ENCODE measurements at places on chromosomes 4 and X. TPM values are rescaled to one million over a fixed set of nuclear protein-coding genes. Genes with fewer than 3 reads are reported as not detected.
A peak's percentile ranks its signal among the peaks of the same experiment; 100 is the strongest.

DNA sequence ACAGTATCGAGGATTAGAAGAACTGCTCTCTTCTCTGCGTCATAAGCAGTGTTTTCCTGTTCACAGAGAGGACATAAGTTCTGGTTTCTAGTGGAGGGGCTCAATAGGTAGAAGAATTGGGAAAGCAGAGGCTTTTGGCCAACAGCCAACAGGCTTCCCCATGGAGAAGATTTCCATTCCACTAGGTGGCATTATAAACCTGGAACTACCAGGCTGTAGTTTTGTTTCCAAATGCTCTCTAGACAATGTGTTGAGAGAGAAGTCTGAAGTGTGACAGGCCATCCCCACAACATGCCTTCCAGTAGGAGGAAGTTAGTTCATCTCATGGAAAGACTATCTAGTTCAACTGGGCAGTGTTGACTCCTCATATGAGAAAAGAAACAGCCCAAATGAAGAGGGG lies 63.8 kb upstream of the ANXA10 start:
- no peak for DNase-seq

The FAT4 gene
- 12.3 TPM for total RNA-seq

- peak; percentile 22 for DNase-seq
These were observed 15.3 kb downstream of the NOP14 start for GRCh38 chr4:2947926-2948325.

The NUDT10 gene
- 0.13 TPM for total RNA-seq

GRCh38 chrX:16745659-16746058 lies 26.2 kb downstream of the SYAP1 start:
- DNase-seq, result no peak

DNA sequence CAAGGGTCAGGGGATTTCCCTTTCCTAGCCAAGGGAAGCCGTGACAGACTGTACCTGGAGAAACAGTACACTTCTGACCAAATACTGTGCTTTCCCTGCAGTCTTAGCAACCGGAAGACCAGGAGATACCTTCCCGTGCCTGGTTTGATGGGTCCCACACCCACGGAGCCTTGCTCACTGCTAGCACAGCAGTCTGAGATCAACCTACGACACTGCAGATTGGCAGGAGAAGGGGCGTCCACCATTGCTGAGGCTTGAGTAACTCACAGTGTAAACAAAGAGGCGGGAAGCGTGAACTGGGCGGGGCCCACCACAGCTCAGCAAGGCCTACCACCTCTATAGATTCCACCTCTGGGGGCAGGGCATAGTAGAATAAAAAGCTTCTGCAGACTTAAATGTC lies 48.7 kb upstream of the SRD5A3 start:
- no peak for DNase-seq

The TLR2 gene
- 11.5 TPM for total RNA-seq

GRCh38 chr4:24980740-24981139 lies 50.0 kb downstream of the LGI2 start:
- DNase-seq, result no peak

The CENPE gene
- total RNA-seq, result 0.71 TPM

DNA sequence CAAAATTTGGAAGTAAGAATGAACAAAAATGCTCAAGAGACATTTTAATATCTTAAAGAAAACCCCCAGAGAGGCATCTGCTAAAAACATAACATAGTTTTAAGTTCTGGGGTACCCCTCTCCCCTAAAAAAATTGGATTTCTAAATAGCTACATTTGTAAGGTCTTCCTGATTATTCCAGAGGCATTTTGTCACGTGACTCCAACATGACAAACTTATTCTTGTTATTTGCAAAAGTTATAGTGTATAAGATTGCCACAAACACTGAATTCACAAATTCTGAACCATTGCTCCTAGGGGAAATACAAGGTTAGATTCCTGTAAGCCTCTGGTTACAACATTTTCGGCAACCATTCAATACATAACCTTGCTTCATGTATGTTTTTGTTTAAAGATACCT lies 73.4 kb downstream of the COL25A1 start:
- no peak for DNase-seq

The LRCH2 gene
- total RNA-seq, result 5.7 TPM

The SUPT20HL2 gene
- total RNA-seq, result not detected

- DNase-seq, result no peak
These were observed 343.7 kb upstream of the TRAM1L1 start for GRCh38 chr4:117429061-117429460.

DNA sequence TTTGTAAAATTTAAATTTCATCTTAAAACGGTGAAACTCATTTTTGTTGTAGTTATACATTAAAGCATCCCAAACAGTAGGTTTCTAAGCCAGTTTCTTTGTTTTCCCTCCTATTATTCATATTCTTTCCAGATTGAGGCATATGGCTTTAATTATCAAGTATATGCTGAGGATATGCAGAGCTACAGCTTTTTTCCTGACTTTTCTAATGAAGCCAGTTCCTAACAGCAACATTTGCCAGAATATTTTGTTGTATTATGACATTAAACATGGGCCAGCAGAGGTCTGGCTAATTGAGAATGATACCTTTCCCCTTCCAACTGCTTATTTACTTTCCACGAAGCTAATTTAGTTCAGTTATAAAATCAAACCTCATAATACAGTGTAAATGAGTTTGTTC lies 75.3 kb downstream of the SLIT2 start:
- no peak for DNase-seq

Data from left cardiac atrium (tissue), 4 donors.